ENCODE measurements at places on chromosomes 7 and 10.

DNA sequence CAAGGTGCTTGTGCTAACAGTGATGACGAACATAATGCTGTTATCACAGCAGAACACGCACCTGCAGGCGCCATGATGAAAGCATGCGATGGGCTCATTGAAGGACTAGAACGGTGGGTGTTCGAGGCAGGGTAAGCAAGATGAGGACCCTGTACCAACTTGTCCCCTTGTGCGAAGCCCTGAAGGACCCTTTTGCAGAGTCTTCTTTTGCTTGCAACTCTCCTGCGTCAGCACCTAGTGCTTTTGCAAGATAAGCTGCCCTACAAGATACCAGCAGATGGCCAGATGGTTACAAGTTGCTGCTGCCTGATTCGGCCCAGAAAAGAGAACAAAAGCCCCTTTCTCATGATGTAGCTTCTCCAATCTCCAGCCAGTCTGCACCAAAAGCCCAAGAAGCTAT lies 4.2 kb upstream of the IL15RA start:
- DNase-seq: no peak

DNA sequence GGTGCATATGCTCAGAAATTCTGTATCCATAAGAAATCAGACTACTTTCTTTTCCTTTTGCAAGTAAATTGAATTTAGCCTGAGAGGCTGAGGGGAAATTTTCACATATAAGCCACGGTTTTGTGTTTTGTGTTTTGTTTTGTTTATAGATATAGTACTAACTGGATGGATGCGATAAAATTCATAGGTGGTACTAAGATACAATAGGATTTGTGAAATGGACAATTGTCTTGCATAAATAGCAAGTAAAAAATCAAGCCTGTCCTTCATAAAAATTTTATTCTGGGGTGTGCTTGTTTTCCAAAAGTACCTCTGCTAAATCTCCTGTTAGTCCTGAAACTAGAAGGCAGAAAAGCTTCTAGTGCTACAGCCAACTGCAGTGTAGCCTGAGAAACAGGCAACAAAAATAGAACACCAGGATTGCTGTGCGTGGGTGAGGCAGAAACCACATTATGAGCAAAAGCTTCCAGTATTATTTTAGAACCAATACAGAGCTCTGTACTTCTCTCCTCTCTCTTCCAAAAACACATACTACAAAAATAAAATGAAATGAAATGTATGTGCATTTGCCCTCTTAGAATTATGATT lies 634 bp upstream of the HDAC9 start:
- peak; percentile 61 for DNase-seq

- DNase-seq: no peak
Observed at GRCh38 chr7:33425929-33426678, 296.7 kb downstream of the BBS9 start.

DNA sequence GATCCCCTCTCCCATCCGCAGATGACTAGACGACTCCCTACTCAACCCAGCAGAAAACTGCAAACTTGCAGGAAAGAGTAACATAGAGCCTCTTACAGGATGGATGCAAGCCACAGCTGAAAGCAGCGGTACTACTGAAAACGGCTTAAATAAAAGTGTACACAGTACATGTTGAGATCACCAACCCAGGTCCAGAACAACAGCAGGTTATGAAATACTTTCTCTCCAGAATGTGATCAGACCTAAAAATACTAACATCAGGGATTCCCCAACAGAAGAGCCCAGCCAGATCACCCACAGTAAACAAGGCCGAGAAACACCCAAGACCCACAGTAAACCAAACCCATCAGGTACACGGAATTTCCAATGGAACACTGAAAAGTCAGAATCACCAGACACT lies 13.2 kb downstream of the ATE1 start:
- no peak for DNase-seq

Data from AG08395 (cell line).